ENCODE measurements at places on chromosomes 7 and 10.

GRCh38 chr7:41010967-41011366 lies 691.9 kb downstream of the INHBA start:
- no peak for DNase-seq

DNA sequence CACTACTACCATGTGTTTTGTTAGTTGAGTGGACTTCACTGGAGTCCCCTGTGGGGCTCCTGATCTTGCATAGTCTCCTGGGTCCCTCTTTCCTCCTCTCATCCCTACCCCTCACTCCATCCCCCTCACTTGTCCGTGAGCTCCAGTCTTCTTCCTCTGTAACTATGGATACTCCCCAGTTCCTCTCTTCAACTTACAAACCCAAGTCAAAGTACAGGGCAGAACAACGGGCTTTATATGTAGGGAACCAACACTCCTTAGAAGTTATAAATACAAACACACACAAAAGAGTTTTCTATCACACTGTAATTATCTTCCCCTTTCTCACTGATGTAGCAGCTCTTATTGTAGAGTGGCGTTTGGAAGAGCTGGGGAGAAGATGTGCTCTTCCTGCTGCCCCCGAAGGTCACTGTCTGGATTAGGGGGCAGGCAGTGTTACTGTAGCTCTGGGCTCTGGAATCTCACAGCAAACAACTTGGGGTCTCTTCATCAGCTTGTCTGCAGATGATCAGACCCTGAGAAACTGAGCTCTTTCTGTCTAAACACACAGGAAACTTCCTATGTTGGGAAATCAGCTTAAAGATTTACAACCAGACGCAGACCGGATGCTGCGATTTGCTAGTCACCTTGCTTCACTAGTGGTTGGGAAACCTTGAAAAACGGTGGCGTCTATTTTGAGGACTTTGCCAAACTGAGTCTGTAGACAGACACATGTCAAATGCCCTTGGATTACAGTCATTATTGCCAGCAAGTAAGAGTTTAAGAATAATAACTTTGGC lies 13.6 kb downstream of the SNX10 start:
- peak; percentile 28 for DNase-seq

- no peak for DNase-seq
Observed at GRCh38 chr10:97721871-97722780, 8.6 kb downstream of the MARVELD1 start.

GRCh38 chr7:18040196-18040595 lies 12.6 kb upstream of the PRPS1L1 start:
- no peak for DNase-seq

- no peak for DNase-seq
Observed at GRCh38 chr7:148621563-148621962, 31.0 kb downstream of the C7orf33 start.

DNA sequence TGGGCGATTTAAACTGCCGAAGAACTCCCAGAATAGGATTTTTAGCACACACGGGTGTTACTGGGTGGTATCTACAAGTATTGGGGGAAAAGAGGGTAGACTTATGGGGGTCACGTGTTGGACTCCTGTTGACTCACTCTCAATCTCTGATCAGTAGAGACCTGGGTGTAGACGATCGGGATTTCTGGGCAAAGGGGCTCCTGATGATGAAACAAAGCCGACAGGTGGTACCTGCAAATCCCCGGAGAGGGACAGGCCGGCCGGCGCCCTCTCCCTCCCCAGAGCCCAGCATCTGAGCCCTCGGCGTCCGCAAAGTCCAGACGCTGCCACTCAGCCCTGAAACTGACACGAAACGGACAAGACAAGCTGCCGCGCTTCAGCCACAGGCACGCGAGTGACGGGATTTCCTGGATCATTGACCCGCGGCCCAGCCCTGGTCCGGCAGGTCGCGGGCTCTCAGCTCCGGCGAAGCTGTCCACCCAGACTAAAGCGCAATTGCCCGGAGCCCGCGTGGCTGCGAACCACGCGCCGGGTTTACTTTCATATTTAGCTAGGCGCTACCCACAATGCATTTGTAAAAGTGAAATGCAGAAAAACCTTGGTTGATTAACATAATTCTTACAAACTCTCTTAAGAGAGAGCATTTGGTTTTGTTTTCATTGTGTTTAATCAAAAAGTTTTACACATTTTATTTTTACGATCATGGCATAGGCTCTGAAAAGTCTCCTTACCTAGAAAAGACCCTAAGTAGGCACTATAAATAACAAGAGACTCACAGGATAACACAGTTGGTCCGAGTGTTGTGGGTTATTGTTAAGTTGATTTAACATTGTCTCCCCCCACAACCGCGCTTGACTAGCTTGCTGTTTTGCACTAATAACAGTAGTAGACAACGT lies 56.9 kb upstream of the EZH2 start:
- peak; percentile 84 for DNase-seq

GRCh38 chr10:131577786-131578471 lies 266.4 kb upstream of the TCERG1L start:
- no peak for DNase-seq

- DNase-seq: no peak
Observed at GRCh38 chr7:28703037-28703765, 254.9 kb downstream of the TRIL start.

DNA sequence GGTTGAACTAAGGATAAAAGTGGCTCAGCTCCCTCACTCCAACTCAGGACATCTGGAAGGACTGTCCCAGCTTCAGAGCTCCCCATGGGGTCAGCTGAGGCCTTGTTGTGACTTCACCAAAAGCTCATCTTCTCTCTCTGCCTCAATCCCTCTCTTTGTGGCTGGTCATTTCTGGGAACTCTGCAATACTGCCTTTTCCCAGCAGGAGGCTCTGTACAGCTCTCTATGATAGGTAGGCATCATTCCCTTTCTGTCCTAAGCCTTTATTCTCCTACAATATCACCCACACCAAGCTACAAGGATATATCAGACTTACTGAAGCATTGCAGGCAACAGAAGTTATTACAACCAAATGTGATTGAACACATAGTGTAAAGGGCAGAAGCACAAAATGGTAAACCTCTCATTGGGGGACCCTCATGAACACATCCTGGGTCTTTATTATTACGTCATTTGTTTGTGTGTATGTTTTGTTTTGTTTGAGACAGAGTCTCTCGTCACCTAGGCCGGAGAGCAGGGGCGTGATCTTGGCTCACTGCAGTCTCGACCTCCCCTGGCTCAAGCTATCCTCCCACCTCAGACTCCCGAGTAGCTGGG lies 36.7 kb upstream of the PRPS1L1 start:
- no peak for DNase-seq

- no peak for DNase-seq
Observed at GRCh38 chr7:134419085-134419484, 39.8 kb downstream of the AKR1B1 start.

DNA sequence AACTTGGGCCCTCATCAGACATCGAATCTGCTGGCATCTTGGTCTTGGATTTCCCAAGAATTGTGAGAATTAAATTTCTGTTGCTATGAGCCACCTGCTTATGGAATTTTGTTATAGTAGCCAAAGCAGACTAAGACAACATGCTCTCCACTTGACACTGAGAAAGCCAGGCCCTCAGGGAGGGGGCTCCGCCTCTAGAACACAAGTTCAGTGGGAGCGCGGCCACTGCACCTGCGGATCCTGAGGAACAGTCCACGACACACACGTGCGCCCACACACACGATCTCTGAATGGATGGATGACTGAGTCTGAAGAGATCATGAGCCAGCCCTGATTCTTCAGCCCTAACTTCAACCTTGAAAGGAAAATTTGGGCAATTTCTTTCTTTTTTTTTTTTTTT lies 73.7 kb downstream of the CTBP2 start:
- DNase-seq: no peak

- DNase-seq: peak; percentile 42
Observed at GRCh38 chr7:8143151-8143874, 118.7 kb downstream of the ICA1 start.

- DNase-seq: no peak
Observed at GRCh38 chr10:113735913-113736312, 15.6 kb upstream of the PLEKHS1 start.

GRCh38 chr7:44060948-44061644 lies 4.3 kb downstream of the PGAM2 start:
- no peak for DNase-seq

GRCh38 chr7:149886018-149886415 lies 12.2 kb downstream of the ATP6V0E2 start:
- no peak for DNase-seq

DNA sequence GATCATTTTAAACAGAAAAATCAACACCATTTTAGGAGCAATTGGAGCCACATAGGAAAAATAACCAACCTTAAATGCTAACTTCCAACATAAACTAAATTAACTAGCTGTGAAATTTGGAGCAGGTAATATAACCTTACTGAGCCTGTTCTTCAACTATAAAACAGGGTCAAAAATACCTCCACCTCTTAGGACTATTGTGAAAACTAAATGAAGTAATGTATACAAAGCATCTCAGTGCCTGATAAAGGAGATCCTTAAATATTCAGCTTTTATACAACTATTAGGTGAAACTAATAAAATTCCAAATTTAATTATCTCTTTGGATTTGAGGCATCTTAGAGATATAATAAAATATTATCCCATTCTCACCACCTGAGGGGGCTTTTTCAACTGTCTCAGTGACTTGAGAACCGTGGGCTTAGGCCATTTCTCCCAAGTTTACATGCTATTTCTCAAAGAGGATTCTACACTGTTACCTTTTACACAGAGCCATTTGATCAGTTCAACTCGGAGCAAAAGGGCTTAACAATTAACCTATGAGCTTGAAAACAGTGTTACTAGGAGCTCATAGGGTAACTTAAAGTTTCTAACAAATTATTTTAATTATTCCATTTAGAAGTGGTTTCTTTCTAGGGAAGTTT lies 165.0 kb upstream of the ASAH2 start:
- DNase-seq: no peak

DNA sequence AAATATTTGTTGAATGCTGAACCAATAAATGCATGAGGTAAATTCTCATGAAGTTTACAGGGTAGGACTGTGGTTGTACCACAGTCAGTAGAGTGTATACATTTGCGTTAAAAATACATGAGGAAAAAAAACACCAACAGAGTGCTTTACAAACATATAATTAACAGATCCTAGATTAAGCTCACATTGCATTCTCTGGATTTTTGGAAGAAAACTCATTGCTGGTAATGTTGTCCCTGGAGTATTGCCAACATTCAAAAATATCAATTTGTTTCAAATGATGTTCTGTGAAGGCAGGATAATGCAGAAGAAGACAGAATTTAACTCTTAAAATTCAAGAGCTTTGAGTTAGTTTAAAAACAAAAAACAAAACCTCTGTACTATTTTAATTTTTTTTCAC lies 95.5 kb downstream of the MBL2 start:
- DNase-seq: no peak
